ENCODE measurements at places on chromosomes 2 and 18.

GRCh38 chr2:39867268-39867667 is 88.2 kb upstream of the THUMPD2 start:
- DNase-seq = no peak

DNA sequence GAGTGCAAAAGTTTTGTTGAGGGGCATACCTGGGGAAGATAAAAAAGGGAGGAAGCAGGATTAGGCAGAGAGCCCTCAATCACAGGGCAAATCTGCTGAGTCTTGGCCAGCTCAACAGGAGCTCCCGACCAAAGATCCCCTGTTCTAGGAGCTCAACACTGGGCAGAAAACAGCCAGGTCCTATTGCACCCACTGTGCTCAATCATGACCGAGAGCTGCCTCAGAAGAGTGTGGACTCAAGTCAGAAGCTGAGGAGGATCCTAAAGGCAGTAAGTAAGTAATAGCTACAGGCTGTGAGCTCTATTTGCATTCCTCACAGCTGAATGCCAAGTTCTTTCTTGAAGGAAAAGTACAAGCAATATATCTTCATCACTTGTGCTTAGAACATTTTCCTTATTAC is 334.4 kb upstream of the NRP2 start:
- no peak for DNase-seq

GRCh38 chr2:160842286-160842685 is 317.9 kb upstream of the TANK start:
- DNase-seq = no peak

DNA sequence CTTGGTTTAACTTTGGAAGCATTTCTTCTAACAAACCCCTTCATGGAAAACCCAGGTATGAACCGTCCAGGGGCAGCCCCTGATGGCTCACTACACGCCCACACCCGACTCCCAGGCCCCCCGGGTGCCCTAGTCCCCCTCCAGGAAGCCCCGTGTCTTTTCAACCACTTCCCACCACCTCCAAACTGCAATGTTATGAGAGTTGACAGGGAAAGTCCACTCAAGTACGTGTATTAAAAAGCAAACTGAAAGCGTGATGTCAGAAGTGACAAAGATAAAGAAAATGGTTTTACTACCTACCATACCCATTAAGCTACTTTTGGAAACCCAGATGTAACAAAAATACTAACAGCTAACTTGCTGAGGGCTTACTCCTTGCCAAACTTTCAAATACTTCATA is 51.5 kb downstream of the L3MBTL4 start:
- no peak for DNase-seq

DNA sequence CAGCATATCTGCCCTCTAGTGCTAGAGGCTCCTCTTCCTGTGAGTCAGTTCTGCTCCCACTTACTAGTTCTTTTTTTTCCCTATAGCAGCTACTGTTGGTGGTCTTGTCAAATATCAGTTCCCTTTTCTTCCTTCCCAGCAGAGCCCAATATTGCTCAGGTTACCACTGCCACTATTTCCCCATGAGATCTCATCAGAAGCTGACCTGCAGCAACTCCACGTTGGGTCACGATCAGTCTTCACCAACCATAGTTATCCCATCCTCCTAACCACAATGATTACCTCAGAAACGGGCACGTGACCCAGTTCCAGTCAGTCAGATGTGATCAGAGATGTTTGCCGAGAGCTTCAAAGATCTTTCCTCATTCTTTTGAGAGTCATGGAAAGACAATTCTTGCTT is 59.7 kb upstream of the CAPN13 start:
- no peak for DNase-seq

- DNase-seq = no peak
Observed at GRCh38 chr18:74563999-74564398, 29.7 kb downstream of the CNDP1 start.

DNA sequence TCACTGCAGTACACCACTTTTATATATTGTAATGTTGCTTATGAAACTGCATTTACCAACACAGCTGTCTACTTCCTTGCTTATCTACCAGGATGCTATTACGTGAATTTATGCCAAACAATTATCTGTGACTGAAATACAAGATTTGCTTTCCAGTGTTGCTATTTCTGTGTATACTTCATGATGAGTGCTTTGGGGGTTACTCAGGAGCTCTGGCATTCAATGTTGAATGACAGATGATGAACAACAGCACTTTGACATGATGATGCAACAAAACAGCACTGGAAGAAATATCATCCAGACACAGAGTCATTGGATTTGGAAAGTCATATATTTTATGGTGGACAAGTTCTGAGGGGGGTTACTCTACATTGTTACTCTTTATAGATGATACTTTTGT is 125.8 kb downstream of the NETO1 start:
- DNase-seq = no peak

GRCh38 chr18:60446821-60447220 is 74.2 kb upstream of the MC4R start:
- DNase-seq = no peak

DNA sequence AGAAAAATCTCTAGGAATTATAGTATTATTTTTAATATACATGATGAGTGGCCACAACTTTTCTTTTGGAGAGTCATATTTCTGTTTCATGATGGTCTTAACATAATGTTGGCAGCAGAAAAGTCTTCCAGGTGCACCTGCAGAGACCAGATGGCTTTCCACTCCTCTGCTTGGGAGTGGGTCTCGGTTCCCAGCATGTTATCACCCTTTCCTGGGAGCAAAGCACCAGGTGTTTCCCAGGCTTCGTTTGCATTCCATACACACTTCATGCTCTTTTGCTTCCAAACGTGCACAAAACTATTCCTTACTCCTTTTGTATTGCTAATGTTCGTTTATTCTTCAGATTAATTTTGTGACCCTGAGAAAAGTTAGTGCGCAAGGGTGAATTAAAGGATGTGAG is 305.2 kb downstream of the CDH2 start:
- no peak for DNase-seq

- DNase-seq = no peak
Observed at GRCh38 chr2:224056889-224057288, 17.8 kb upstream of the SERPINE2 start.

- DNase-seq = peak; percentile 99
Observed at GRCh38 chr2:44168681-44169154, at the start of gene PPM1B. Gene PPM1B (plus strand): TSS chr2:44168875. CDS start chr2:44201200, 32,325 bp downstream.

DNA sequence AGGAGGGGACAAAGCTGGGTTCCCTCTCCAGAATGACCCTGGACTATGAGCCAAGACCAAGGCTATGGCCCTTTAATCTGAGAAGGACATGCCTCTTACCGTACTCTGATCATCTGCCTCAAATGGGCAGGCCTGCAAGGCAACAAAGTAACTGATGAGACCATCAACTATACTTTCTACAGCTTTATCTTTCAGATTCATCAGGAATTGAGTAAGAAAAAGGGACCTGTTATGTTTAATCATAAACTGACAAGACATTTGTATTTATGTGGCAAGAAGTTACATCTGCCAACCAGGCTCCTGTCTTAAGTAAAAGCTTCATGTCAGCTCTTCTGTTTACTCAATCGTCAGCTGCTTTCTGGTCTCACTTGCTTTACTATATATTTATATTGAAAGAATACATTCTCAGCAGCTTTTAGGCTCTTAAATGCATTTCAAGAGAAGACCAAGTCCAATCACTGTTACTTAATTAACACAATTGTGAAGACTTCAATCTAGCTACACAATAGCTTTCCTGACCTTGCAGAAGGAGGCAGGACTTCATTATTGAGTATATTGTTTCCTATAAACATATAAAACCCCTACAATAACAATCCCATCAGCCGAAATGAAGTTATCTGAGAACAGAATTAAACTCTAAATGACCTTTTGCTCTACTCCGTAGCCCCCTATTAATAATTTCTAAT is 163.8 kb downstream of the ETAA1 start:
- DNase-seq = no peak

- DNase-seq = no peak
Observed at GRCh38 chr18:22233266-22233665, 63.9 kb downstream of the GATA6 start.

DNA sequence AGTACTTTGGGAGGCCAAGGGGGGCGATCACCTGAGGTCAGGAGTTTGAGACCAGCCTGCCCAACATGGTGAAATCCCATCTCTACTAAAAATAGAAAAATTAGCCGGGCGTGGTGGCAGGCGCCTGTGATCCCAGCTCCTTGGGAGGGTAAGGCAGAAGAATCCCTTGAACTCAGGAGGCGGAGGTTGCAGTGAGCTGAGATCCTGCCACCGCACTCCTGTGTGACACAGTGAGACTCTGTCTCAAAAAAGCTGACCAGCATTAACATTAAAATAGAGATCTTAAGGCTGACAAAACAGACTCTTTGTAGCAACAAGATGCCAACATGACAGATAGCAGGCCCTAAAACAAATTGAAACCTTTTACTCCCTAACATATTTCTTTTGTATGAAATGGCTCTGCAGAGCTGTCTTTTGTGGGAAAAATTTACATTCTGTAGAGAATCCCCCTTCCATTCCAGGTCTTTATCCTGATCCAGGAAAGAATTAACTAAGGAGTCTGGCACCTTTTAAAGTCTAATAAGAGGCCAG is 213.9 kb downstream of the RAB3GAP1 start:
- DNase-seq = no peak

- no peak for DNase-seq
Observed at GRCh38 chr18:8816816-8817215, 111.5 kb downstream of the MTCL1 start.

DNA sequence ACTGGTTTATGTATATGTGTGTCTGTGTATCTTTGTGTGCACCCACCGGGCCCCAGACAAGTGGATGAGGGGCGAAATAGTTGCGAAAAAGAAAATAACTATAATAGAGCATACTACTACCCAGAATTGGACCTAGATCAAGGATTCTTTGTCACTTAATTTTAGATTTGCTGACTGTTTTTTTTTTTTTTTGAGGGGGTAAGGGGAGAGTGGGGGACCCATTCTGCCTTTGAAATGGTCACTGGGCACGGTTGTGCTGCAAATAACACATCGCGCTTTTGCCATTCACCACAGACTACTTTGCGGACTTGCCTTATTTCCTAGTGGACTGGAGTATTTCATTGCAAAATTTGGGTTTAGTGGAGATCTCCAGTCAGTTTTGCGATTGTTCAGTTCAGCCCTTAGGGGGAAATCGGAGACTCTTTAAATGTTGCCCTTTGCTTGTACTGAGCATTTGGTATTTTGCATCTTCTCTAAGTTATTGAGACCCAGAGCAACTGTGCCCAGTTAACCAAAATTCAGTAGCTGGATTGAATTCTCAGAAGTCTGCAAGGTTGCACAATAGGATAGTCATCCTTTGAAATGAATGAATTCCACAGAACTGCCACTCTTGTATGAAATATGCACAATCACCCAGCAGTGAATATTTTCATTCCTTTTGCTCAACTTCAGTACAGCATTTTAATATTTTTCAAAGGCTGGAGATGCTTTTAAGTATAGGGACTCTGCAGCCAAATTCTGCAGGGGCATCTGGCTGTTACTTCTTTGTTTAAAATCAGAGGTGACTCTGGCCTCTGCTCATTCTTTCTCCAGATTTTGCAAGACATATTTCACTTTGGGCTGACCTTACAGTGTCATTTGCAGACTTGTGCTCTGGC is 2.9 kb downstream of the TRIB2 start:
- no peak for DNase-seq

DNA sequence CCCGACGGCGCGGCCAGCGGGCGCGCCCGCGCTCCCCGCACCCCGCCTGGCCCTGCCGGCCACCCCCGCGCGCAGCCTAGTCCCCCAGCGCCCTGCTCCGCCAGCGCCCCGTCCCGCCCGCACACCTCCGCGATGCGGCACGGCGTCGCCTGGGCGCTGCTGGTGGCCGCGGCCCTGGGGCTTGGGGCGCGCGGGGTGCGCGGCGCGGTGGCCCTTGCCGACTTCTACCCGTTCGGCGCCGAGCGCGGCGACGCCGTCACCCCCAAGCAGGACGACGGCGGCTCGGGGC is 232 bp downstream of the SNED1 start:
- no peak for DNase-seq

GRCh38 chr2:104213758-104214157 is 640.2 kb upstream of the POU3F3 start:
- DNase-seq = no peak

DNA sequence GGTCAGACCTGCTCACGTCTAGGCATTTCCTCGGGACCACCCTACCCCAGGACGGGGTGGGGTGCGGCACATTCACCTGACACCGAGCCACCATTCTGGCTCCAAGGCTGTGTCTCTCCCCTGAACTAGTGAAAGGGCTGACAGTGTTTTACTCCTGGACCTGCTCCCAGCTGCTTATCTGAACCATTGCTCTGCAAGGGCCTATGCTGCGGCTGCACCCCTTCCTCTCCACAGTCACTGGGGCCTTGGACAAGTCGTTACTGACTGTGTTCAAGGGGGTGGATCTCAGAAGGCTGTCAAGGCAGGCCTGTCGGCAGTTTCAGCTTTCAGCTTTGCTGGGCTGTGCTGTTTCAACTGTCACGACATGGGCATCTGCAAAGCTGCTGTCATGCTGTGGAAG is 11.7 kb downstream of the CREG2 start:
- no peak for DNase-seq

GRCh38 chr2:170505631-170506275 is 209.4 kb upstream of the SP5 start:
- no peak for DNase-seq

- DNase-seq = no peak
Observed at GRCh38 chr18:67068608-67069007, 447.9 kb downstream of the DSEL start.

DNA sequence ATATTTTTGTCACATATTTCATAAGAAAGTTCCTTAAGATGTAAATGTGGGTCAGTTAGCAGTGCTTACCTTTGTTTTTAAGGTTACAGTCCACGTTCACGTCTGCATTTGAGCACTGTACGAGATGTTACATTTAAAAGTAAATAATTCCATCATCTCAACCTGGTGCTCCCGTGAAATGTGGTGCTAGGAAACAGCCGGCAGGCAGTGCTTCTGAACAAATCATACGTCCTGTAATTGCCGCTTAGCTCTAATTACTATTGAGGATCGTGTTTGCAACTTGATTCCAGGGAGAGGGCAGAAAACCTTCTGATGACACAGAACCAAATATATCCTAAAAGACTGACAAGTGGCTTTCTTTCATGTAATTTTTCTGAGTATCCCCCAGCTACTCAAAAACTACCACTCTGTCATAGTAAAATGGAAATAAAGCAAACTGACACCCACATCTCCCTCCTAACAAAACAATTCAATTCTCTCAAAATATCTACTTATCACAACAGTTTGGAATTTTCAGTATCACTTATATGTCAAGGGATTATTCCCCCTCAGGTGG is 297.8 kb upstream of the SESTD1 start:
- DNase-seq = no peak

DNA sequence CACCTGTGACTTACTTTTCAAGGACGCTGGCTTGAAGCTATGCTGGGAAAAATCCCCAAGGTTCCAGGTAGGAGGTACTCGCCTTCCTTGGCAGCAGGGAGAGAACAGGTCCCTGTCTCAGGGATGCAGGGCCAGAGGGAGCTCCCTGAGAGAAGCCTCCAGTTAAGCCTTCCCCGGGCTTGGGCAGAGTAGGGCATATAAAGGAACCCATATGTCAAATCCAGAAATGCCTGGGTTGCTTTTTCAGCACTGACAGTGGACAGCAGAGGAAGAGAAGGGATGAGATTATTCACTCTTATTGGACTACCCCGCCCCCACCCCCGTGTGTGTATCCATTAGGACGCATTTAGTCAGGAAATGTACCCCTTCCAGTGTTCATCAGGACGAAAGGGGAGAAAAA is 89.3 kb upstream of the TEX51 start:
- no peak for DNase-seq
